SJSA1 (cell line): ENCODE measurements at places on chromosomes 4 and X.

GRCh38 chr4:24070117-24070516 is 180.3 kb upstream of the PPARGC1A start:
- peak; percentile 40 for DNase-seq

DNA sequence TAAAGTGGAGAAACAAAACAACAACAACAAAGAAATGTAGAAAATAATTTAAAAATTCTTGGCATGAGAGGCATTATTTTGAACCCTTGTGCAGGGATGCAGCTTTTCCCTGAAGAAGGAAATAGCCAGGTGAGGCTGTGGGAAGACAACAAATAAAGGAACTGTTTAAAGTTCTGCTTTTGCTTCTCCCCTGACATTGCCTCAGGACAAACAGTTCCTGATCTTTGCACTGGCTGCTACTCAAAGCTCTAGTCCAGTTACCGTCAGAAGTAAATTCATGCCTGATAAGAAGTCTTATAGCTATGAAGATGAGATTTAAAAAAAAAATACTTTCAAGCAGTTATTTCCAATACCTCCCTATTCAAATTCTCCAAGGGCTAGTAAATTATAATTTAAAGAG is 233.8 kb downstream of the IL15 start:
- DNase-seq, result no peak

DNA sequence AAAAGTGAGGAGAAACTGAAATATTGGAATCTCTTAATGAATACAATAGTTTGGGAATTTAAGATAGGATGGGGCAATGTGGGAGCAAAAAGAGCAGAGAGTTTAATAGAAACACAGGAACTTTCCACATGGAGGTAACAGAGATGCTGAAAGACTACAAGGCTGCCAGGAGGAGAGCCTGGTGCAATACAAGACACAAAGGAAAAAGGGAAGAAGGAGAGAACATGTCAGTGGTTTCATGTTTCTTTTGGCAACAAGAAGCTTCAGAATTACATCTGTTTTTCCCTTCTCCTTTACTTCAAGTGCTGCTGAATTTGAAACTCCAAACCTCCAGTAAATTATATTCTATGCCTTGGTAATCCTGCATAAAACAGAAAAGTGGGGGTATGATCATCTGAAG is 474.3 kb downstream of the FAT4 start:
- no peak for DNase-seq

DNA sequence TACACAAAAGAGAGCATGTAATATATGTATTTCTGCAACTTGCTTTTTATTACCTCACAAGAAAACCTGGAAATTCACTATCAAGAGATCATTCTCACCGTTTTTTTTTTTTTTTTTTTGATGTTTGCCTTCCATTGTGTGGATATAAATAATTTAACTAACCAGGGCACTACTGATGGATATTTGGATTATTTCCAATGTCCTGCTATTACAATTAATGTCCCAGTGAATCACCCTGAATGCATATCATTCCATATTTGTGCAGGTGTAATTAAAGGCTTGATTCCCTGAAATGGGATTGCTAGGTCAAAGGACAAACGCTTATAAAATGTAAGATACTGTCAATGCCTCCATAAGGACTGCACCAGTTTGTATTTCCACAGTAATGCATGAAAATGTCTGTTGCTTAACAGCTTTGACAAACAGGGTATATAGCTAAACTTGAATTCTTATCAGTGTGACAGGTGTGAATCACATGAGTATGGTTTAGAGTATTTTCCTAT is 87.8 kb downstream of the NCAPG start:
- no peak for DNase-seq

- no peak for DNase-seq
Measured at GRCh38 chr4:105548483-105548882, 3.9 kb upstream of the ARHGEF38 start.

GRCh38 chr4:168856312-168856711 is 153.7 kb downstream of the CBR4 start:
- DNase-seq, result peak; percentile 65

DNA sequence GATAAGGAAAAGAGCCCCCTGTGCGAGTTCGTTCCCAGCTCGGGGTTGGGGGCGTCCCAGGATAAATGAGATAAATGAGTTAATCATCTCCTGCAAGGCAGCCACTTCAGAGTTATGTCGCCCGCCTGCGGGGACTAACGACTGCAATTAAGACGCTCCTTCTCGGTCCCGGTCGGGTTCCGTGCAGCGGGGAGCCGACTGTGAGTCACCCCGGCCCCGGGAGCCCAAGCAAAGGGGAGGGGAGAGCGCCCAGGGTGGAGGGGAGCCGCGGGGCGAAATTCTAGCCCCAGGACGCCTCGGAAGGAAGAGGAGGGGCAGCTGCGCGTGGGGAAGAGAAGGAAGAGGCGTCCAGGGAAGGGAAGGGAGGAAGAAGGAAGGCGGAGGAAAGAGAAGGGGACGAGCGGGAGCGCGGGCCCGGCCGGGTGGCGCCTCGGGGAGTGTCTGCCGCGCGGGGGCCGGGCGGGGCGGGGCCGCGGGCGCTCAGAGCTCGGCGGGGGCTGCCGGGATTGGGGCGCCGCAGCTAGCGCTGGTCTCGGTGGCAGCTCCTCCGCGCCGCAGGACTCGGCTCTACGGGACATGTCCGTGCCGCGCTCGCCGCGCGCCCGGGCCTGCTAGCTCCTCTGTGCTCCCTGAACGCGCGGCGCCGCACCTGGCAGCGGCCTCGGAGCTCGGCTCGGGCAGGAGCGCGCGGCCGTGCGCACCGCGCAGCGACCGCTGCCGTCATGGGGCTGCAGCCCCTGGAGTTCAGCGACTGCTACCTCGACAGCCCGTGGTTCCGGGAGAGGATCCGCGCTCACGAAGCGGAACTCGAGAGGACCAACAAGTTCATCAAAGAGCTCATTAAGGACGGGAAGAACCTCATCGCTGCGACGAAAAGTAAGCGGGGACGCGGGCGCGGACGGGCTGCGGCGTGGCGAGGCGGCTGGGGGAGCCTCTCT is at the start of gene ARHGAP10:
Gene ARHGAP10, plus strand, starts transcription at position 509 of the 938 bp plus-strand sequence. Its CDS starts 214 bp downstream, at position 723.
- DNase-seq, result peak; percentile 88

- peak; percentile 35 for DNase-seq
Measured at GRCh38 chr4:153541456-153542096, 75.4 kb downstream of the TMEM131L start.

GRCh38 chrX:13990126-13990800 is 39.4 kb downstream of the GEMIN8 start:
- no peak for DNase-seq

DNA sequence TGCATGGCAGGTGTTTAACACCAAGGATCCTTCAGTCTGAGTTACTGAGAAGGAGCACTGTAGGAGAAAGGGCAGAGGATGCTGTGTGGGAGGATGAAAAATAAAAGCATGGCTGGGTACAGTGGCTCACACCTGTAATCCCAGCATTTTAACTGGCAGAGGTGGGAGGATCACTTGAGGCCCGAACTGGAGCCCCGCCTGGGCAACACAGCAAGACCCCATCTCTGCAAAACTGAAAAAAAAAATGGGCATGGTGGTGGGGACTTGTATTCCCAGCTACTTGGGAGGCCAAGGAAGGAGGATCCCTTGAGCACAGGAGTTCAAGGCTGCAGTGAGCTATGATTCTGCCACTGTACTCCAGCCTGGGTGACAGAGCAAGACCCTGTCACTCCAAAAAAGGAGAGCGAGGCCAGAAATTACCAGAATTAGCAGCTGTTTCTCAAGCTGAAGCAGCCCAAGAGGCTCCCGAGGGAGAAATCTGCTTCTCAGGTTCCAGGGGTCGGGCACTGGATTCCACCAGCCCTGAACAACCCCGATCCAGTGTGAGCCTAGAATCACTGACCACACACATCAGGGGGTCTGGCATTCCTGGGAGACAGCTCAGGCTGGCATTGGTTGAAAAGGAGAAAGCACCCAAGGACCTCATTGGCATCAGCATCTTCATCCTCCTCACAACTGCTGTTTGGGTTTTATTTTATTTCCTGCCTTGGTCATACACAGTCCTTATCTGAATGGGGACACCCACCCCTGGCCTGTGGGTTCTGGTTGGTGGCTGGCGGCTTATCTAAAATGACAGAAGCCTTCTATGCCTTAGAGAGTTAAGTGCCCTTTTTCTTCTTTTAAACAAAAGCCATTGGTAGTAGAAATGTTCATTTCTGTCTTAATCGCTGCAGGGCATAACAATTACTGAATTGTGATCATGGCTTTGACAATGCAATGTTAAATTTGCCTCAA is 66.3 kb upstream of the TRIM2 start:
- DNase-seq, result no peak

- no peak for DNase-seq
Measured at GRCh38 chr4:80142394-80143306, 54.7 kb upstream of the PRDM8 start.

GRCh38 chr4:13910556-13910955 is 283.0 kb upstream of the BOD1L1 start:
- no peak for DNase-seq

DNA sequence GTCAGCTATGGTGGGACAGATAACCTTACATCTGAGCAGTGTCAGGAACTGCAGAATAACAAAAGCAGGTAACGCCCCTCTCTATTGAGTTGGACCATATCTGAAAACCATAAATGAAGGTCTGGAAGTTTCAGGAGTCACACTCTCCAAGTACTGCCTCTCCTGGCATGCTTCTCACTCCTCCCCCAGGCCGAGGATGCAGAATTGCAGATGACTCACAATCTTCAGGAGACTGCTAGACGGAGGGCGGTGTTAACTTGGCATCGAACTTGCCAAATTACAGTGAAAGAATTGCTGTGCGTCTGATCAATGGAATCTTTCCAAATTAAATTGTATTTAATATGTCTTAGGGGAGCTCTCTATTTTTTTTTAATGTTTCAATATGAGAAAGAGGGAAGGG is 67.1 kb upstream of the TRIM2 start:
- peak; percentile 73 for DNase-seq

- DNase-seq, result no peak
Measured at GRCh38 chrX:22383988-22384387, 111.3 kb downstream of the CBLL2 start.

DNA sequence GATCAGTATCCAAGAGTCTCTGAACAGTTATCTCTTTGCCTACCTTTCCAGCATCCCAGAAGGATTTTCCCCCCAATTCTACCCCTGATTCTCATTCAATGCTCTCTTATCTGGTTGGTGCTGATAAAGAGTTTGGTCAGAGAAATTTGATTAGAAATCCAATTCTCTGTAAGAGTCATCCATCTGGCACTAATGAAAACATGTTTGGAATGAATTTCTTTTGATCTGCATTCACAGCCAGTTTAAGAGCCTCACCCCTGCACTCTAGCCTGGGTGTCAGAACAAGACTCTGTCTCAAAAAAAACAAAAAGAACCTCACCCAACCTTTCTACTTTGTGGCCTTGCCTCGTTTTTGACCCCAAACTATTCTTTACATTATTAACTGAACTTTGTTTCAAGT is 122.1 kb downstream of the MANBA start:
- no peak for DNase-seq

- no peak for DNase-seq
Measured at GRCh38 chr4:14906805-14907204, 95.5 kb upstream of the CPEB2 start.

GRCh38 chrX:107729558-107730297 is 45.9 kb downstream of the TSC22D3 start:
- no peak for DNase-seq

- no peak for DNase-seq
Measured at GRCh38 chr4:111360906-111361305, 738.0 kb upstream of the PITX2 start.

GRCh38 chr4:947491-947971 is 15.3 kb downstream of the TMEM175 start:
- DNase-seq, result no peak

DNA sequence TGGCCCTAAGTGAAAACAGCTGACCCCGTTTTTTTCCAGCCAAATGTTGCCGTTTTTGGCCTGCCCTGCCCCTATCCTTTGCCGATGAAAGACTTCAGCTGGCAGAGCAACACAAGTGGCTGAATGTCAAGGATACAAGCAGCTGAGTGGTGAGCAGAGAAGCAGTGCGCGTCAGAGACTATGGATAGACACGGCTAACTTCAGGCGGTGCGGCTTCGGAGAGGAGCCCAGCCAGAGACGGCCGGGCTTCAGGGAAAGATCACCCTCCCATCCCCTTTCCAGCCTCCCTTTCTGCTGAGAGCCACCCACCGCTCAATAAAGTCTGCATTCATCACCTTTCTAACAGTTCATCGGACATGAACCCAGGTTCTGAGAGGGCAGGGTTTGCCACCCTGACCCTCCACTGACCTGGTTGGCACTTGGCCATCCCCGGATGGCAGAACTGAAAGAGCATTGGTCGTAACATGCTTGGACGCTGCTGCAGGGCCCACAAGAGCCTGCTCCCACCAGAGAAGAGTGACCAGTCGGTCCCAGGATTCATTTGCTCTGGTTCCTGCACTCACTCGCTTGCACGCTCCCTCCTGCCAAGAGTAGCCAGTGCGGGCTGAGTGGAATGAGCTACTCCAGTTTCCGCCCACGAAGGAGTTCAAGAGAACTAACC is 125.8 kb downstream of the PPEF1 start:
- DNase-seq, result no peak
